ENCODE measurements at places on chromosomes 13 and 19.

DNA sequence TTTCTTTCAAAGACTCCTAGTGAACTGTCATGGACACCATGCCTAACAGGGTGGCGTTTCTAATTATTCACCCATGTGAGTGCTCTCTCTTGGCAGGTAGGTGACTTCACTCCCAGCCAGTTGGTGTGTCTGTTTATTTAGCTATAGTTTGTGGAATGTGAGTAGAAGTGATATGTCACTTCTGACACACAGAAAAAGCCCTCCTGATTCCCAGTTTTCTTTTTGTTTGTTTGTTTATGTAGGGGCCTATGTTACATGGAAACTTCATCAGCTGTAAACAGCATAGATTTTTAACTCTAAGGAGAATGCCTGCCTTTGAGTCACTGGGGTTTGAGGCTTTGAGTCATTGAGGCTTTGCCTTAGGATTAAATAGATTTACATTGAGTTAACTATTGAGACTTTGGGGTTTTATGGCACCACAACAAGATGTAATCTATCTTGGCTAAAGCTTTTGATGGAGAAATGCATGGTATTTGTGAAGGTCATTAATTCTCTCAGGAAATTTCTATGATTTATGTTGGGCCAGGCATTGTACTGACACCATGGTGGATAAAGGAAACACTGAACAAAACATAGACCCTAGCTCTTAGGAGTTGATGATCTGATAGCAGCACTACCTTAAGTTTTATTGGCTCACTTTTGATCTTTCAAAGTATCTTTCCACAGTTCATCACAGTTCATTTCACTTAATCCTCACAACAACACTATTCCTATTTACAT, 45.3 kb downstream of the UFM1 start:
- DNase-seq = no peak

DNA sequence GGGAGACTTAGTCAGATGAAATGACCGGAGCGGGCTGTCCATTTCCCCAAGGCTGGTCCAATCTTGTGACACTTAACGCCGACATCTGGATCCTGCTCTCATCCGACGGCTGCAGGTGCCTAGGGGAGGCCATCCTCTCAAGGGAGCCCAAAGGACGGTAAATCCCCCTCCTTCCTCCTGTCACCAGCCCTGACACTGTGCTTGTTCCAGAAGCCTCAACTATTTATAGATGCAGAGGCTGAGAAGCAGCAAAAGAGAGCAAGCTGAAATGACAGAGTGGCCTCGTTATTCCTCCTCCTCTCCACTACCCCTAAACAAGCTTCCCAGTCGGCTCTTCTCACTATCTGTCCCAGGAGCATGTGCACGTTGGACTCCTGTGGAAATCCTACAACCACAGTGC, 533.7 kb downstream of the LIG4 start:
- DNase-seq = no peak

DNA sequence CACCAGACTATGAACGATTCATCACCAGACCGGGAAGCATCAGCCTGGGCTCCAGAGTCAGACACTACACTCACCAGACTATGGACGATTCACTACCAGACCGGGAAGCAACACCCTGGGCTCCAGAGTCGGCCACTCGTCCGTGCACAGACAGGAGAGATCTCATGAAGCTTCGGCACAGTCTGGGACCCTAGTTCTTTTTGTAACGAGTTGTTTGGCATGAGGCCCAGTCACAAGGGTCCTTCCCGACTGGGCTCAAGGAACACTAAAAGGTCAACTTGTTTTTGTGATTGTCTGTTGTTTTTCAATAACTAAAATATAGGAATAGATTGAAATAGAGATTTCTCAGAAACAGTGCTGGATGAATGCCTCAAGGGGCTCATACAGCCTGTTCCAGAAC, 1141.6 kb upstream of the MIR17HG start:
- no peak for DNase-seq

DNA sequence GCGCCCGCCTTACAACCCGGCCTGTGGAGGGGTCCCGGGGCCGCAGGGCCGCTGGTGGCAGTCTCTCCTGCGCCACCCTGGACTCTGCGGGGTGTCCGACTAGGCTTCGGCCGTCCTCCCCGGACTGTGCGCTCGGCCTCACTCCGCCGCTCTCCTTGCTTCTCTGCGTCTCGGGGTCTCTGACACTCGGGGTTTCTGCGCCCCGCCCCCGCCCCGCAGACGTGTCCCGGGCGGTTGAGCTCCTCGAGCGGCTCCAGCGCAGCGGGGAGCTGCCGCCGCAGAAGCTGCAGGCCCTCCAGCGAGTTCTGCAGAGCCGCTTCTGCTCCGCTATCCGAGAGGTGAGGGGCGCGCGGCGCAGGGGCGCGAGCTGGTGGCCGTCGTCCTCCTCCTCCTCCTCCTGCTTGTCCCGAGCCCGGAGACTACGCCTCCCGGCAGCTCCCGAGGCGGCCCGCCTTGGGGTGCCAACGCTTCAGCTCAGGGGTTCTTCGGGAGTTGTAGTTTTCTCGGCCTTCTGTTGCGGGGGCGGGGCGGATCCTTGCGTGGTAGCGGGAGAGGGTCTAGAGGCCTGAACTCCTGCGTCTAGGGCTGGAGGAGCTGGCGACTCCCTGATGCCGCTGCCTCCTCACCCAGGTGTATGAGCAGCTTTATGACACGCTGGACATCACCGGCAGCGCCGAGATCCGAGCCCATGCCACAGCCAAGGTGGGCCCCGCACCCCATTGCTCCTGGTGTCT, 627 bp downstream of the LIN7B start:
- peak; percentile 77 for DNase-seq

DNA sequence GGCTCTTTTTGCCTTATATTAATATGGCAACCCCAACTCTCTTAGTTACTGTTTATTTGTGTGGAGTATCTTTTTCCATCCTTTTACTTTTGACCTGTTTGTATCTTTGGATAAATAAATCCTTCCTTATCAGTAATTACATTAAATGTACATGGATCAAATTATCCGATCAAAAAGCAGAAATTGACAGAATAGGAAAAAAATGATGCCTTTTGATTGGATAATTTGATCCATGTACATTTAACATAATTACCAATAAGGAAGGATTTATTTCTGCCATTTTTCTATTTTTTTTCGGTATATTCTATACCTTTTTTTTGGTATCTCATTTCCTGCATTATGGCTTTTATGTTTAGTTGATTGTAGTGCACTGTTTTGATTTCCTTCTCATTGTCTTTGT, 57.2 kb downstream of the ZMYM2 start:
- no peak for DNase-seq

GRCh38 chr19:47781590-47782262, 3.2 kb downstream of the SELENOW start:
- no peak for DNase-seq

GRCh38 chr13:95882121-95882520, 171.1 kb downstream of the UGGT2 start:
- DNase-seq = no peak

DNA sequence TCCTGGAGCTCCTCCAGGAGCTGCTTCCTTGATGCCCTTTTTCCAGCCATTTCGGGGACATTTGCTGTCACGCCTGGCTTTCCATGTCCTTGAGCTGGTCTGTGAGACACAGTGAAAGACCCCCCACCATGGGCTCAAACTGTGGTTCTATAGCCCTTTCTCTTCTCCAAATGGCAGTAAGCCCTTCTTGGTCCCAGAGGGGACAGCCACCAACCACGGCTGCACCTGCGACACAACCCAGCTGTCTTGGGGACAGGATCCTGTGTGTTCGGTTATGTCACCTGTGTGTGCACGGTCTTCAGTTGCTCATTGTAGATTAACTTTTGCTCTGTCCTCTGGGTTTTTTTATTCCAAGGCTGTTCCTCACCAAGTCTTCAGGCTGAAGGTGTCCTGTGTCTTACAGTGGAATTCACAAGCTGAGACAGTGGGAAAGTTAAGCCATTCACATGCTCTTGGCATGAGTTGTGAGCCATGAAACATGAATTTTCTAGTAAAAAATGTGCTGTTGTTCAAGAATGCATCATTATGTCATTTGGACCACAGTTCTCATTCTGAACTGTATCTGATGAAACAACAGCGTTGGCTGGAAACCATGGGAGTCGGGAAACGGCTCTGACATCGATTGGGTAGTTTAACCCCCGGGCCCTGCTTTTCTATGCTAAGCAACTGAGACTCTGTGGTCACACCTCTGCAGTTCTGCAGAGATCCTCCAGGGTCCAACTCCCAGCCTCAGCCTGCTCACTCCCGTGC, 129.5 kb upstream of the MCF2L start:
- DNase-seq = no peak

DNA sequence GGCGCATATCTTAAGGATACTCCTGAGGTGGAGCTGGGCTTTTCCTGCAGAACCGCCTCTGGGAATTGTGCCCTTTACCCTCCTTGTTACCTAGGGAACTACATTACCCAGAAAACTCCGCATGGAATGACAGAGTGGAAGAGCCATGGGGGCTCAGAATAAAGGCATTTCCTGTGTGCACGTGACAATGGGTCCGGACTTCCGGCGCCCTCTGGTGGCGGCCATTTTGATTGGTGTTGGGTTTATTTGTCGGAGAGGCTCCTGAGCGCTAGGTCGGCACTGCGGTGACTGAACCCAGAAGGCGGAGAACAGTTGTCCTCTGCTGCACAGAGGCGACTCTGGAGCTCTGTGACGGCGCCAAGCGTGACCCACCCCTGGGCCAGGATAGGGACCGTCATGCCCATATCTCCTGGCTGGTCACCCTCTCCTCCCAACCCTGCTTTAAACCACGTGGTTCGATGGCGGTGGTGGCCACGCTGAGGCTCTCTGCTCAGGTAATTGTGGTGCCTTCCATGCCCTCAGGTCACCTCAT, at the start of gene ZNF587B:
TSS of gene ZNF587B (plus strand) at position 229 of the 532 bp plus-strand sequence. CDS start at position 459, 230 bp downstream.
- peak; percentile 67 for DNase-seq

GRCh38 chr13:44331912-44332851, 41.4 kb upstream of the SERP2 start:
- DNase-seq = no peak

- no peak for DNase-seq
These were observed 362.8 kb downstream of the NALCN start for GRCh38 chr13:101053301-101054093.
